M059J (cell line): ENCODE measurements at places on chromosomes 5 and 9. TPM values are rescaled to one million over a fixed set of nuclear protein-coding genes. Genes with fewer than 3 reads are reported as not detected.

CKS2 gene
- total RNA-seq = 574 and 946 TPM in 2 replicates

DDX31 gene
- 11.6 and 18.0 TPM in 2 replicates for total RNA-seq

DTWD2 gene
- total RNA-seq = 8.2 and 8.4 TPM in 2 replicates

OR1Q1 gene
- total RNA-seq = not detected in 2 replicates

MSX2 gene
- total RNA-seq = not detected in 2 replicates

F12 gene
- total RNA-seq = 1.7 and 2.4 TPM in 2 replicates

PCDHB12 gene
- 1.7 and 2.6 TPM in 2 replicates for total RNA-seq

ABCA2 gene
- 9.2 and 10.2 TPM in 2 replicates for total RNA-seq

ARID3C gene
- total RNA-seq = not detected in 2 replicates

TNFSF8 gene
- total RNA-seq = not detected in 2 replicates

PARP8 gene
- 1.9 and 4.1 TPM in 2 replicates for total RNA-seq

COL5A1 gene
- total RNA-seq = 164 and 277 TPM in 2 replicates

FAM78A gene
- total RNA-seq = 0.49 and 0.71 TPM in 2 replicates
